ENCODE measurements at places on chromosomes 6 and 20. TPM values are rescaled to one million over a fixed set of nuclear protein-coding genes. Genes with fewer than 3 reads are reported as not detected.

- DNase-seq: no peak
Observed at GRCh38 chr6:147508042-147508865, at the start of gene SAMD5. TSS of gene SAMD5 (plus strand) at chr6:147508690. CDS start at chr6:147508929, 239 bp downstream.

DNA sequence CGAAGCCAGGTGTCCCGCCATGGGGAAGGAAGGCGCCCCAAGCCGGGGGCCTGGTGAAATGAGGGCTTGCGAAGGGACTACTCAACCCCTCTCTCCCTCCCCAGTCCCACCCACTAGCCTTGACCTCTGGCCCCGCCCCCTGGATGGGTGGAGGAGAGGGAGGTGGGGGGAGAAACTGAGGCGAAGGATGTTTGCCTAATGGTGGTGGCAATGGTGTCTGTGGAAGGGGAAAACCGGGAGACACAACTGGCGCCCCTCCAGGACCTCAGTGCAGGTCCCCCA lies at the start of gene POU5F1:
Gene POU5F1, minus strand, starts transcription at position 83 of the 282 bp plus-strand sequence. Its CDS starts 62 bp downstream, at position 21.
- DNase-seq: no peak

GRCh38 chr6:11458509-11458908 lies 79.0 kb upstream of the TMEM170B start:
- no peak for DNase-seq

- DNase-seq: no peak
Observed at GRCh38 chr6:97963193-97963592, 680.2 kb upstream of the MMS22L start.

DNA sequence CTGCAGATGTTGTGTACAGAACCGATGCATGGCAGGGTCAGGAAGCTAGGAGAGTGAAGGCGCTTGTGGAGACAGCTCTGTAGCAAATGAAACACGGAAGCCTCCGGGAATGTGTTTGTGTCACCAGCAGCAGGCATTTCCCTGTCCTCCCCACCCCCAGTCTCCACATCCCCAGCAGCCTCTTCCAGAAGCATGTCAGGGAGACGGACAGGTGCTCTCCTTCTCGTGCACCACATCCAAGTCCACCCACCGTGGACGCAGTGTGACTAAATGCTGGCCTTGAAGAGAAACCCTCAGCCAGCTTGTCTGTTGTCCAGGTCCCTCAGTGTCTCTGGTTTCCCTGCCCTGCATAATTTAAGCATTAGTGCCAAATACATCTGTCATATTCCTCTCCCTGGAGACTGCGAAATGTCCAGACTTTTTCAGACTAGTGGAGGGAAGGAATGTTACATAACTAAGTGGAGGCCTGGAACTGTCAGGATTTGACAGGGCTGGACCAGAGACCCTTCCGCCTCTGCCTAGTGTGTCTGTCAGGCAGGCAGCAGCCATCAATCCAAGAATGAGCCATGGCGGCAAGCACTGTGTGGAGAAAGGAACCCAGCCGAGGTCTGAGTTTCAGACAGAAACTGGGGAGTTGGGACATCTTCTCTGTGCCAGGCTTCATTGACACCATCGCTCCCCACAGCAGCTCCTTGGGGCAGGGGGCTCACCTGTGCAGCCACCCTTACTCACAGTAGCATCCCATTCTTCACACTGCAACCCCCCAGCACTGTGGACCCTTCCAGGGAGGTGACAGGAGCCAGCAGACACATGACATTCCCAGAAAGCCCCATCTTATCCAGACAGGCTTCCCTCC lies 26.6 kb upstream of the PI16 start:
- no peak for DNase-seq

DNA sequence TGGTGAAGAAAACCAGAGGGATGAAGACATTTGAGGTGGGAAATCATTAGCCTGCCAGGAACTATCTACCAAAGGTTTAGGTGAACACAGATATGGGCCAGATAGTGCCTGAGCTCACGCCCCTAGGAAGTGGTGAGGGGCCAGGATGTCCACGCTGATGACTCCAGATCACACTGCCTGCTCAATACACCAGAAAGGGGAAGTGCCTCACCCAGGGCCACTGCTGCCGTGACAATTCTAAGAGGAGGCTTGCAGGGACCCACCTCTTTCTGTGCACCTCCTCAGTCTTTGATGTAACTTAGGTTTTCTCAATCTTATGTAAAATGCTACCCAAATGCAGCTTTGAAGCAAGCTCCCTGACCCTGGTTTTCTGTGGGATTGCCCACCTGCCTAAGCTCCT lies 5.4 kb upstream of the RAB44 start:
- no peak for DNase-seq

- no peak for DNase-seq
Observed at GRCh38 chr20:63002511-63002910, 4.3 kb downstream of the BHLHE23 start.

DNA sequence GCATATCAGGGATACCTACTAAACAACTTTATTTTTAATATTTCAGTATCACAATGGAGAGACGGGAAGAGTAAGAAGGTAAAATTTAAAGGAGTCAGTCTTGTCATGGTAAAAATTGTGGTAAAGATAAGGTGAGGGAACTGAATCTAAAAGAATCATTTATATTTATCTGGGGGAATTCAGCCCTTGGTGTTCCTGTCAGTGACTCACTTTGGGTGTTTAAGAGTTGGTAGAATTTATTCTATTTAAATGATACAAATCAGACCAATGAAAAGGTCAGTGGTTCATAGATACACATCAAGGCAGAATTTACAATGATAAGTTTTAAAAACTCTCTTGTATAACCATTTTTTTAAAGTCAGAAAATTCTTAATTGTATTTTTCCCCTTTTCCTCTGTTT lies 164.4 kb downstream of the CDKAL1 start:
- DNase-seq: no peak

DNA sequence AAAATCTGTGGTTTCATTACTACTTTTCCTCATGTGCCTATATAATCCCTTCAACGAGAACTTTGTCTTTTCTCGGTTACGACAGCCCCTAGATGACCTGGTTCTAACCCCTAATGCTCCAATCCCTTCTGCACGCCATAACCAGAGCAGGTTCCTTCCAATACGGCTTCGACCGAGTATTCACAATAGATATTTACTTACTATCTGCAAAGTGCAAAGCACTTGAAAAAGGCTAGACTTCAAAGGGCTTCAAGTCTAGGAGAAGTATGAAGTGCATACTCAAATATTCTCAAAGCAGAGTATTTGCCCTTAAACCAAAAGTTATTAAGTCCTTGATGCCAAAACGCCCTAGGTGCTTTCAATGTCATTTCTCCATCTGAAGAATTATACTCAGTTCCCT lies 63.4 kb upstream of the NHSL1 start:
- no peak for DNase-seq

GRCh38 chr6:130090796-130091195 lies 72.4 kb downstream of the L3MBTL3 start:
- DNase-seq: no peak

DNA sequence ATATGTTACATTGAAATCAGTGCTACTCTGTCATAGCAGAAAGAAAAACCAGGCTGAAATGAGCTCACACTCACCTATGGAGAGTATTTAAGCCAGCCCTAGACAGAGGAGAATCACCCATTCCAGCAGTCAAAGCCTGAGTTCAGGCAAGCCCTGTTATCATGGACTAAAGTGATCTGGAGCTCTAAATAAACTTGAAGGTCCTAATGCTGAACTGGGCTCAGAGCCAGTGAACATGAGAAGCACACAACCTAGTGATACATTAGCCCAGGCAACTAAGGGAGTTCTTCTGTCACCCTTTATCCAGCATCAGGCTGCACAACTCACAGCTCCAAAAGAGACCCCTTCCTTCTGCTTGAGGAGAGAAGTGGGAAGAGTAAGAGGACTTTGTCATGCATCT lies 425.0 kb downstream of the COL12A1 start:
- DNase-seq: no peak

- no peak for DNase-seq
Observed at GRCh38 chr6:160070427-160070826, 51.2 kb upstream of the SLC22A1 start.

DNA sequence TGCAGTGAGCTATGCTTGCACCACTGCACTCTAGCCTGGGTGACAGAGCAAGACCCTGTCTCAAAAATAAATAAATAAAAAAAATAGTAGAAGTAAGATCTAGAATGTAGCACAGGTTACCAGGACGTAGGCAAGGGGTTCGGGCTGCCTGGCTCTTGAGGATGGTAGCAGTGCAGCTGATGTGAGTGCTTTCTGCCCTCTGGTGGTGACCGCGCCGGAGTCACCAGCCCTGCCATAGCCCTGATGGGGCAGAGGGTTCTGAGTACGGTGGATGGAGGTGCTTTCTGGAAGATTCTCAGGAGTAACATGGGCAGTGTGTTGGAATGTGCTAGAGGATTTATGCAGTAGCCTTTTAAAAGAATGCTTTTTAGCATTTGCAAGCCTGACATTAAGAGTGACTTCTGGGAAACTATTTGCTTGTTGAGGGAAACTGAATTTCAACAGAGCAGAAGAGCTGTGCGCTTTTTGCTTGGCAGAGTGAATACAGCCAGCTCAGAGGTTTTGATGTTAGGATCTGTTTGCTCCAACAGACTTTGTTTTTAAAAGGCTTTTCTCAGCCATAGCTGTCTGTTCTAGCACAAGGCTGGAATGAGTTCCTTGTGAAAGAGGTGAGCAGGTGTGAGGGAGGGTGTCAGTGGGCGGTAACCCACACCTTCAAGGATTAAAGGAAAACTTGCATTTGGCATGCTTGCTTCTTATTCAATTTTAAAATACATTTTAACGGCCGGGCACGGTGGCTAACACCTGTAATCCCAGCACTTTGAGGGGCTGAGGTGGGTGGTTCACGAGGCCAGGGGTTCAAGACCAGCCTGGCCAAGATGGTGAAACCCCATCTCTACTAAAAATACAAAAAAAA lies 65.9 kb downstream of the PTPN1 start:
- peak; percentile 66 for DNase-seq

DNA sequence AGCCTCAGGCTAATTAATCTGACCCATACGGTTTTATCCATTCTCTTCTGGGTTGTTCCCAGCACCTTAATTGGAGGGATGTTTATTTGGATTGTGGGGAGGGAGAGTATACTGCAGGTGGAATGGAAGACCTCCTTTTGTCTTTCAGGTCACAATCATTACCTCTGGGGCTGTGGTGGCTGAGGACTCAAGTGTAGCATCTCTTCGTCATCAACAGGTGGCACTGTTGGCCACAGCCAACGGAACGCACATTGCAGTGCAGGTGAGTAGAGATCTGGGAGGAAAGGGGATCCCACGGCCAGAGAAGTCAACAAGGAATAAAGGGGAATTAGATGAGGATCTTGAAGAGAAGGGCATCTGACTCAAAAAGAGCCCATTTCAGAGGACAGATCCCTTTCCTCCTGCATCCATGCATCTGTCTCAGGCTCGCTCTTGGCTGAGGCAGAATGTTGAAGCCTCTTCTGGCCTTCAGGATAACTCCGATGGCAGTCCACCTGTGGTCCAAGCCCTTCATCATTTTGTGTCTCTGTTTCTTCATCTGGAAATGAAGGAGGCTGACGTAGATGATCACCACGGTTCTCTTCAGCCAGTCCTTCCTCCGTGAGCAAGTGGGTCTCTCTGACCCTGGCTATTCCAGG lies 3.2 kb upstream of the DEF6 start:
- peak; percentile 47 for DNase-seq

GRCh38 chr6:48036316-48036715 lies 74.7 kb downstream of the PTCHD4 start:
- no peak for DNase-seq

DNA sequence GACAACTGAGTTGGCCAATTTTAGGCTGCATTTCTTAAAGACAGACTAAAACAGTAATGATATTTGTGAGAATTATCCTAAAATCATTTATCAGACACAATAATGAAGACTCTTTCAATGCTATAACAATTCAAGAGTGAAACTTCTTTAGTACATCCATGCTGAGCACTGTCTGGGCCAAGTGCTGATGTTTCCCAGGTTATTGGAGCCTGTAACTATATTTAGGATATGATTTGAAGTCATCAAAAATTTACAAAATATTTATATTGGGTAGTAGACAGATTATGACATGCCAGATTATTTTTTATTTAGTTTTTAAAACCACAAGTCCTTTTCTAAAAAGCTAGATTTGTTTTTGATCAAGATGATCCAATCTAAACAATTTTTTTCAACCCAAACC lies 45.1 kb downstream of the FHL5 start:
- no peak for DNase-seq

DNA sequence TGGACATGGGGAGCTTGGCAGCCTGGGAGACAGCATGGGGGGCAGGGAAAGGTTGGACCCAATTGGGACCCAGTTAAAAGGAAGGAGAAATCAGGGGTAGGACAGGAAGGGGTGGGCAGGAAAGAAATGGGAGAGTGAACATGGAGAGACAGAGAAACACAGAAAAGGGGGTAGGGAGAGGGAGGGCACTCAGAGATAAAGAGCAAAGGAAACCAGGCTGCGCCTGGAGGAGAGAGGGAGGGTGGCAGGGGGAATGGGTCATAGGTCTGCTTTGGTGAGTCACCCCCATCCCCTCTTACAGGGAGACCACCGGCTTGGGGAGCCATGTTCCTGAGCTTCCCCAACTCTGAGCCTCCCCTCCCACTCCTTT lies 46.7 kb downstream of the RAB44 start:
- no peak for DNase-seq

- no peak for DNase-seq
Observed at GRCh38 chr6:34494973-34495372, 29.1 kb downstream of the PACSIN1 start.

DNA sequence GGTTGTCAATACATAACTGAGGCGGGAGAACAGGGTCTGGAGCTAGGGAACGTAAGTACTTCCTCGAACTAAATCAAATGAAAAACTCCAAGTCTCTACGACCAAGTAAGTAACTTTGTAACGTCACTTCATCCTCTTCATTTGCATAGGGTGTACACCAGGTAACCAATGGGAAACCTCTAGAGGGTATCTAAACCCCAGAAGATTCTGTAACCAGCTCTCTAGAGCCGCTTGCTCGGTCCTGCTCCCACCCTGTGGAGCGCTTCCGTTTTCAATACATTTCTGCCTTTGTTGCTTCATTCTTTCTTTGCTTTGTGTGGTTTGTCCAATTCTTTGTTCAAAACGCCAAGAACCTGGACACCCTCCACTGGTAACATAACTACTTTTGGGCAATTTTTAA lies 133.5 kb upstream of the TMEM170B start:
- no peak for DNase-seq

The VIP gene
- not detected for total RNA-seq

The GTF2H4 gene
- total RNA-seq: 69.6 TPM

The DPPA5 gene
- total RNA-seq: not detected

The NINL gene
- total RNA-seq: 0.71 TPM

The ELOVL4 gene
- total RNA-seq: 0.82 TPM

The ZBTB9 gene
- 22.9 TPM for total RNA-seq

The HELZ2 gene
- 7.4 TPM for total RNA-seq

The SCGN gene
- total RNA-seq: not detected
